Osteoblast (primary cell): ENCODE measurements at places on chromosomes 2 and 18. TPM values are rescaled to one million over a fixed set of nuclear protein-coding genes. Genes with fewer than 3 reads are reported as not detected.
A peak's percentile ranks its signal among the peaks of the same experiment; 100 is the strongest.

GRCh38 chr2:200650195-200650594 lies 64.4 kb downstream of the AOX1 start:
- H3K27me3 ChIP-seq, result no peaks in the 10 kb centered on the region
- H3K4me3 ChIP-seq, result no peak overlapping the region
- no peak for DNase-seq
- H3K4me1 ChIP-seq, result no peaks in the 10 kb centered on the region
- H3K27ac ChIP-seq, result no peak overlapping the region
- H3K36me3 ChIP-seq, result peaks cover 10% of the 10 kb centered on the region

DNA sequence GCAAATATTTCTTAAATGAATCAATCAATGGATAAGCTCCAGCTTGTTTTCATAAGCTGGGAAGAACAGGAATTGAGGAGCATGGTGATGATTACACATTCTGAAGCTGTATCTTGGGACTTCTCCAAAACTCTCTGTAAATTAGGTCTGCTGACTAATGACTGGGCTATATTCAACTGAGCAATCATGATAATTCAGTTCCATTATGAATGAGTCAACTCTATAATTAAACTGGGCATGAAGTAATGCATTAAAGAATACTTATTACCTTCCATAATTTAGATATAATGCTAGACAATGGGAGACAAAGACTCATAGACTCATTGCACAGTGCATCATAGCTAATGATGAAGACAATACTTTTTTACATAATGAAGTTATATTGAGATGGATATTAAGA lies 207.4 kb downstream of the CBLN2 start:
- no peaks in the 10 kb centered on the region for H3K27me3 ChIP-seq
- H3K4me3 ChIP-seq, result no peak overlapping the region

DNA sequence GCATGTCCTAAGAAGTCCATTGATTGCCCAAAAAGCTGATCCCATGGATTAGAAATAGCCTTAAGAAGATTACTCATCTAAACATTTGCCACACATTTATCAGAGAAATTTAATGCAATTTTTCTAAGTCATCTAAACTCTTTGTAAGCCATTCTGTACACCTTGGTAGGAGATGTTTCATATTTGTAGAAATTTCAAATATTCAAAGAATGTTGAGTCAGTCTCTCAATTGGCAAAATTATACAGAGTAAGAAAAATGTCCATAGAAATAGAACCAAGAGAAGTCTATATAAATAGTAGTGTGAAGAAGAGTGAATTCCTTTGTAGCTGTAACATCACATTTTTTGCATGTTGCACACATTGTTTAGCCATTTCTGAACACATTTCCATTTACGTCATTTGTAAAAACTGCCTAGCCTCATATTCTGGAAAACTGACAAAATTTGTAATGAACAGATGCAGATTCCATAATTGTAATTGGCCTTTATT lies 128.6 kb downstream of the MSTN start:
- no peaks in the 10 kb centered on the region for H3K36me3 ChIP-seq
- peaks cover 16% of the 10 kb centered on the region for H3K4me1 ChIP-seq
- peak; percentile 35 for DNase-seq
- no peak overlapping the region for H3K4me3 ChIP-seq
- H3K27ac ChIP-seq, result peak overlapping the region; percentile 74

DNA sequence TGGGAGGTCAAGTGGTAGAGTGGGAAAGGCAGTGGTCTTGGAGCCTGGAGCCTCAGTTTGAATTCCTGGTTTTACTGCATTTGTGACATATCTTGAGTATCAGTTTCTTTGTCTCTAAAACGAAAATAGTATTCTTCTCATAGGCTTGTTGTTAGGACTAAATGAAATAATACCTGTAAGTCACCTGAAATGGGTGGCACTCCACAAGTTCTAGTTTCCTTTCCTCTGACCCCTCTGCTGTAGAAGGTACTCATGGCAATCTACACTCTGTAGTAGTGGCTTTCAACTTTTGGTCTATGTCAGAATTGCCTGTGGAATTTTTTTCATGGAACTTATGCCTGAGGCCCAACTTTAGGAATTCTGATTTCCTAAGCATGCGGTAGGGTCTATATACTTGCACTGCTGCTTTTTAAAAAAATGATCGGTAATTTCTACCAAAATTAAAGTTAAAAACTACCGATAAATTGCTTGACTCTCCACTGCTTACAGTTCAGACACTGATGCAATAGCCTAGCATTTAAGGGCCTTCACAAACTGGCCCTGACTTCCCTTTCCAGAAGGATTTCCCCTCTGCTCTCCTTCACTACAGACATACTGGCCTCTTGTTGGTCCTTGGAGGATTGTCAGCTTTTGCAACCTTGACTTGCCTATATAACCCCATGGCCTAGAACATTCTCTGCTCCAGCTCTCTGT lies 47.2 kb downstream of the PLEK start:
- H3K4me1 ChIP-seq, result no peaks in the 10 kb centered on the region
- H3K4me3 ChIP-seq, result no peak overlapping the region
- no peak overlapping the region for H3K27ac ChIP-seq
- DNase-seq, result no peak
- no peaks in the 10 kb centered on the region for H3K27me3 ChIP-seq
- no peaks in the 10 kb centered on the region for H3K36me3 ChIP-seq

The CENPA gene
- 2.2 and 2.9 TPM in 2 replicates for total RNA-seq
